ENCODE measurements at places on chromosomes 3 and 15. TPM values are rescaled to one million over a fixed set of nuclear protein-coding genes. Genes with fewer than 3 reads are reported as not detected.

The AHSG gene
- not detected for total RNA-seq

The CCR9 gene
- total RNA-seq, result 0.20 TPM

GRCh38 chr15:64997745-64998375 is 8.1 kb upstream of the SPG21 start:
- DNase-seq, result no peak

- no peak for DNase-seq
Observed at GRCh38 chr3:30605706-30606300, 598 bp upstream of the TGFBR2 start.

- DNase-seq, result no peak
Observed at GRCh38 chr3:195458316-195458717, 15.5 kb upstream of the ACAP2 start.

DNA sequence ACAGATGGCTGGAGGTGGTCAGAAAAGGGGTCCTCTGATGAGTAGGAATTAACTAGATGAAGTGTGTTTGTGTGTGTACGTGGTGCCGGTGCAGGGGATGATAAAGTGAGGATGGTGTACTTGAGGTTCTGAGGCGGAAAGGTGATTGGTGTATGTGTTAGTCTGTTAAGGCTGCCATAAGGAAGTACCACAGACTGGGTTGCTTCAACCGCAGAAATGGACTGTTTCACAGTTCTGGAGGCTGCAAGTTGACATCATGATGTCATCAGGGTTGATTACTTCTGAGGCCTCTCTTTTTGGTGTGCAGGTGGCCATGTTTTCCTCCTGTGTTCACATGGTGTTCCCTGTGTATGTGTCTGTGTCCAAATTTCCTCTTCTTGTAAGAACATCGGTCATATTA is 202.4 kb upstream of the RGMA start:
- no peak for DNase-seq

DNA sequence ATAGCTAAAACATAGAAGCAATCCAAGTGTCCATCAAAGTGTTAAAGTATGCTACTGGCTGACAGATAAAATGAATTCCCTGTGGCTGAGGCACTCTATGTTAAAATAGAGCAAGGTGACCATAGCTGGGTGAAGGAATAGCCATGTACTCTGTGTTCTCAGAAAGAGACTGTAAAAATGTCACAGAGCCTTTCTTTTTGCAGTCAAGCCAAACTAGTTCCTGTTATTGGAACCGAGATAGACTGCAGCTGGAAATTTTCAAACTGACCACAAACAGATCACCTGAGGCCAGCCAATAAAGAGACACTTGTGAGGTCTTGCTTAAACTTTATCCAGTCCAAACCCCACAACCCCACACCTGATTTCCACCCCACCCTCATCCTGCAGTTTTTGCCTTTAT is 422.8 kb upstream of the NAALADL2 start:
- DNase-seq, result no peak

Measured in activated CD8-positive, alpha-beta T cell treated with anti-CD3 and anti-CD28 coated beads for 36 hours (primary cell).